ENCODE measurements at places on chromosomes 12 and 14. TPM values are rescaled to one million over a fixed set of nuclear protein-coding genes. Genes with fewer than 3 reads are reported as not detected.

CCDC198 gene
- not detected for total RNA-seq

CIT gene
- total RNA-seq: 2.4 TPM

ST8SIA1 gene
- 0.68 TPM for total RNA-seq

CCER1 gene
- not detected for total RNA-seq

INHBE gene
- total RNA-seq: 6.8 TPM

INSM2 gene
- not detected for total RNA-seq

ANKS1B gene
- 3.7 TPM for total RNA-seq

PTPN6 gene
- total RNA-seq: 3.6 TPM

KLRF1 gene
- total RNA-seq: not detected

TMEM116 gene
- total RNA-seq: 7.3 TPM

LRRC10 gene
- total RNA-seq: not detected

HAL gene
- not detected for total RNA-seq

ENTPD5 gene
- total RNA-seq: 8.9 TPM

GPR84 gene
- not detected for total RNA-seq

BCL2L14 gene
- total RNA-seq: not detected

SERPINA5 gene
- 59.7 TPM for total RNA-seq

KRT73 gene
- not detected for total RNA-seq

IKBIP gene
- 6.0 TPM for total RNA-seq

ARHGEF40 gene
- total RNA-seq: 12.5 TPM

FNTB gene
- 18.8 TPM for total RNA-seq

NANOG gene
- total RNA-seq: not detected

KRT4 gene
- total RNA-seq: 0.12 TPM

KCNMB4 gene
- total RNA-seq: 0.59 TPM

KRT74 gene
- not detected for total RNA-seq

CDKN3 gene
- 1.7 TPM for total RNA-seq

TCL1B gene
- not detected for total RNA-seq

SLC38A6 gene
- 8.0 TPM for total RNA-seq

VRTN gene
- total RNA-seq: not detected

RNASE3 gene
- total RNA-seq: not detected

SLC5A8 gene
- not detected for total RNA-seq

KRT85 gene
- total RNA-seq: not detected

GLS2 gene
- not detected for total RNA-seq

ZC2HC1C gene
- total RNA-seq: 2.5 TPM

TBX3 gene
- total RNA-seq: 15.3 TPM

C12orf76 gene
- 7.5 TPM for total RNA-seq

GZMB gene
- total RNA-seq: 1.0 TPM

C1QL4 gene
- total RNA-seq: not detected

MLXIP gene
- total RNA-seq: 133 TPM

MUCL1 gene
- total RNA-seq: not detected

HCAR1 gene
- total RNA-seq: 0.08 TPM

WNK1 gene
- total RNA-seq: 230 TPM

SYNDIG1L gene
- total RNA-seq: not detected

Measured in psoas muscle (tissue), 8 donors.